ENCODE measurements at places on chromosomes 4 and X. TPM values are rescaled to one million over a fixed set of nuclear protein-coding genes. Genes with fewer than 3 reads are reported as not detected.

Gene KLHL13
- 10.6 TPM for total RNA-seq

Gene PIR
- total RNA-seq, result 14.0 TPM

Gene PTPN13
- 48.9 TPM for total RNA-seq

Gene CCKAR
- not detected for total RNA-seq

Gene BST1
- total RNA-seq, result 55.3 TPM

Gene XAGE3
- not detected for total RNA-seq

Gene AFF2
- total RNA-seq, result 0.07 TPM

Gene MAGEA3
- not detected for total RNA-seq

Gene GPR173
- 5.5 TPM for total RNA-seq

Gene PRSS48
- total RNA-seq, result not detected

Gene USP17L27
- total RNA-seq, result not detected

Gene GPRIN3
- 0.03 TPM for total RNA-seq

Gene FRAS1
- total RNA-seq, result 37.8 TPM

Gene YTHDC1
- total RNA-seq, result 31.6 TPM

Gene GPR119
- not detected for total RNA-seq

Gene SATL1
- total RNA-seq, result not detected

Gene PNMA5
- total RNA-seq, result not detected

Measured in smooth muscle cell of the pulmonary artery (primary cell).